ENCODE measurements at places on chromosomes 11 and 22.

GRCh38 chr22:28791841-28792490, 8.4 kb downstream of the XBP1 start:
- no peak for DNase-seq

DNA sequence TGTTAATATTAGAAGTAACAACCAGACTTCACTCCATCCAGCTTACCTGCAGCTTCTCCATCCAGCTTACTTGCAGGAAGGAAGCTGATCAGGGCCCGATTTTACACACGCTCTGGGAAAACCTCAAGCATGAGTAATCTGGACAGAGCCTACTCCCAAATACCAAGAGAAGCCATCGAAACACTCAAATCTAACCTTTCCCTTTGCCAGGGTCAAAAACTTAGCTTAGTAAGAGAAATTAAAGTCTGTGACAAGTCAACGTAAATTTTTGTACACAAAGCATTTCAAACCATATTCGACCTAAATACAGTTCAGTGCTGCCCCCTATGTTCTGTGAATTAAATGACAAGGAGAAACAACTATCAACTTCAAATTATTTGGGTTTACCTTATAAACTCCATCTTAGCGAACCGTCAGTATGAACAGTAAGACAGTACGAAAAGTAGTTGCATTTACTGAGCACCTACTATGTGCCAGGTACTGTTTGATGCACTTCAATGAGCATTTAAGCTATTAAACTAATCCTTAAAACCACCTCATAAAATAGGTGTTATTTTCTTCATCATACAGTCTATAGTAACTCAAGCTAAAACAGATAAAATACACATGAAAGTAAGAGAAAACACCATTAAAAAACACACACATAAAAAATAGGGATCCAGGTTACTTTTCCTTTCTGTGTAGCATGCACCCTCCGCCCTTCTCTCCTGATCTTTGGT, 36.9 kb downstream of the ARFGAP3 start:
- no peak for DNase-seq

GRCh38 chr11:70097783-70098563, 19.9 kb downstream of the ANO1 start:
- no peak for DNase-seq

GRCh38 chr11:129434641-129435498, 59.2 kb downstream of the BARX2 start:
- no peak for DNase-seq

DNA sequence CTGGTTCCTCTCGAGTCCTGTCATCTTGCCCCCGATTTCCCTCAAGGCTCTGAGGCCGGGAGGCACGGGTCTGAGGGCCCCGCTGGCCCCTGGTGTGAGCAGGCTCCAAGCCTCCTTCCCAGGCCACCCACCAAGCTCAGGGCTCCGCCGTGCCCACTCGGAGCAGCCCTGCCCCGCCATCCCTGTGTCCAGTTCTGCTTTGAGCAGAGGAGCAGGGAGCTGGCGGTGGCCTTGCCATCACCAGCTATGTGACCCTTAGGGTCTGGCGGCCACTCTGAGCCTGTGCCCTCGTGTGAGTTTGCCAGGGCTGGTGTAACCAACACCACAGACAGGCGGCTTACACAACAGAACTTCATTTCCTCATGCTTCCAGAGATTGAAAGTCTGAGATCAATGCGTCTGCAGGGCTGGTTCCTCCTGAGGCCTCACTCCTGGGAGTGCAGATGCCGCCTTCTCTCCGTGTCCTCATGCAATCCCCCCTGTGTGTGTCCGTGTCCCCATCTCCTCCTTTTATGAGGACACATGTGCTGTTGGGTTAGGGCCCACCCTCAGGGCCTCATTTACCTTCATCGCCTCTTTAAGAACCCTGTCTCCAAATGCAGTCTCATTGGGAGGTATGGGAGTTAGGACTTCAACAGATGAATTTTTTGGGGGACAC, 36.5 kb upstream of the CELSR1 start:
- peak; percentile 60 for DNase-seq

DNA sequence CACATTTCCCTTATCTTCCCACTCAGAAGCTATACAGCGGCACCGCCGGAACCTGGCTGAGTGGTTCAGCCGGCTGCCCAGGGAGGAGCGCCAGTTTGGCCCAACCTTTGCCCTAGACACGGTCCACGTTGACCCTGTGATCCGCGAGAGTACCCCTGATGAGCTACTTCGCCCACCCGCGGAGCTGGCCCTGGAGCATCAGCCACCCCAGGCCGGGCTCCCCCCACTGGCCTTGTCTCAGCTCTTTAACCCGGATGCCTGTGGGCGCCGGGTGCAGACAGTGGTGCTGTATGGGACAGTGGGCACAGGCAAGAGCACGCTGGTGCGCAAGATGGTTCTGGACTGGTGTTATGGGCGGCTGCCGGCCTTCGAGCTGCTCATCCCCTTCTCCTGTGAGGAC, 4.9 kb downstream of the NLRX1 start:
- DNase-seq = no peak

DNA sequence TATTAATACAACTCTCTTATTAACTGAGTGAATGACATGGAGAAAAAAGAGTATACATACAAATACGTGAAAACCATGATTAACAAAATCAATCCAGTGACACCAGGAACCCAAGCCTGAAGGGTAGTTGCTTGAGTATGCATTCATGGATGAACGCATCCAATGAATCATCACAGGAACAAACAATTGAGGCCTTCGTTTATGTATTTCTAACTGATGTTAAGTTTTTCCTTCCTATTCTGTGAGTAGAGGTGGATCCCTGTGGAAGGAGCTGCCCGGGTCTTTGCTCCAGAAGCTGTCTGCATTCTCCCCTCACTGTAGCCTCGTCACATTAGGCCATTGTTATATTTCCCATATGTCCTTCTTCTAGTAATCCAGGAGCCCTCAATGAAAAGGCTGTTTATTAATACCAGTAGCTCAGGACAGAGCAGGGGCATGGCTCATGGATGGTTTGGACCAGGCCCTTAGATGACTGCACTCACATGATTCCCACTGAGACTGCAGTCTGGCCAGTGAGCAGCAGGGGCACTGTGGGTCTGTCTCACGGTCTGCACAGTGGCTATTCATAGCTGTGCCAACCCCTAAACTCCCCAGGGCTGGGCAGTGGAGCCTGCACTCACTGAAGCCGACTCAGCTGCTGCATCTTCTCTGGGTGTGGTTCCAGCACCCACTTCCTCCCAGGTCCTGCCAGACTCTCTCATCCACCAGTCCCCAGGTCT, 128.1 kb upstream of the TOP3B start:
- DNase-seq = peak; percentile 85

DNA sequence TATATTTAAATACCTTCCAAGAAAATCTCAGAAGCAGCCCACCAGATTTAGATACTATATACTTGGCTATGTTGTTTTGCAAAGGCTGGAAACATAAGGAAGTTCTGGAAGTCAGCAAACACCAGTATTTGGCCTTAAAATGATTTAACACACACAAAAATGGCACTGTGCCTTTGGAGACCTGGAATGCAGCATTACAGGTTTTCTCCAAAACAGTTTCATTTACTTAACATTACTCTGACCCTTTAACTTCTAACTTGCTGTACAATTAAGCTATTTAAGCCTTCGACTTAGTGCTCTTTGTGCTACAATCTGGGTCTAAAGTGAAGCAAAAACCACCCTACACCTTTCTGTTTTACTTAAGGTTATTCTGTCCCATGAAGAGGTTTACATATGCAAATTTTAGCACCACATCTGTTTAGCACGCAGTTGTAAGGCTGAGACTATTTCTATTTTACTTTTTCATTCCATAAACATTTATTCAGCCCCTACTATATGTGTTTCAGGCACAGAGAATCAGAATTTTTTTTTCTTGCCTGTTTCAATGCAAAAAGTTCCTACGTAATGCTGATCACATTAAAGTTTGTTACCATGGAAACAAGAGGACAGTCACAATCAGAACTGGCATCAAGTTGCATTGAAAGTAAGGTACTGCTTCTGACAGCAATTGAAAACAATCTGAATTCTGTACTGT, 70.3 kb downstream of the MAML2 start:
- DNase-seq = no peak

All from CD14-positive monocyte (primary cell).